Left ventricle myocardium superior (tissue), 1 donor: ENCODE measurements at places on chromosomes 1 and 21.

DNA sequence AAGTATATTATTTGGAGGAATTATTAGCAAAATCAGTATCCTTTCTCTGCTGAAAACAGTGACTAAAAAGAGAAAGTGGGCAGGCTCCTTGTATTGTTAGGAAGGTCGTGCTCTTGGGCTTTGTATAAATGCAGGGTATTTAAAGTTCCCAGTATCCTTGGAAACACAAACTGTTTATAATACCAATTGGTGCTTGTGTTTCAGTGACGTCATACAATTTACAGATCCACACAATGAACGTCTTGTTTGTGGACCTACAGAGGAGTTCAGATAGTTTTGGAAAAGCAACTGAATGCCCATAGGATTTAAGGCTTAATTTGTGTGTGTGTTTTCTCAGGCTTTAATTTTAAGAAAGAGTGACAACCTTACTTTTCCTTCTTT lies 168.2 kb downstream of the RASAL2 start:
- DNase-seq, result no peak

GRCh38 chr1:233440951-233441401 lies 113.5 kb downstream of the MAP3K21 start:
- DNase-seq, result no peak

GRCh38 chr1:181482521-181483284 lies 614 bp upstream of the CACNA1E start:
- peak; percentile 47 for DNase-seq

- no peak for DNase-seq
Measured at GRCh38 chr1:239879321-239880170, 212.1 kb upstream of the FMN2 start.

GRCh38 chr1:183732236-183732880 lies 72.6 kb upstream of the RGL1 start:
- no peak for DNase-seq

- DNase-seq, result peak; percentile 43
Measured at GRCh38 chr1:185426848-185427247, 109.8 kb upstream of the IVNS1ABP start.

GRCh38 chr21:16145052-16145451 lies 415.3 kb downstream of the USP25 start:
- DNase-seq, result no peak

GRCh38 chr21:41634211-41634694 lies 126.3 kb upstream of the TMPRSS2 start:
- no peak for DNase-seq

- DNase-seq, result no peak
Measured at GRCh38 chr1:180916012-180916770, 3.5 kb downstream of the KIAA1614 start.

DNA sequence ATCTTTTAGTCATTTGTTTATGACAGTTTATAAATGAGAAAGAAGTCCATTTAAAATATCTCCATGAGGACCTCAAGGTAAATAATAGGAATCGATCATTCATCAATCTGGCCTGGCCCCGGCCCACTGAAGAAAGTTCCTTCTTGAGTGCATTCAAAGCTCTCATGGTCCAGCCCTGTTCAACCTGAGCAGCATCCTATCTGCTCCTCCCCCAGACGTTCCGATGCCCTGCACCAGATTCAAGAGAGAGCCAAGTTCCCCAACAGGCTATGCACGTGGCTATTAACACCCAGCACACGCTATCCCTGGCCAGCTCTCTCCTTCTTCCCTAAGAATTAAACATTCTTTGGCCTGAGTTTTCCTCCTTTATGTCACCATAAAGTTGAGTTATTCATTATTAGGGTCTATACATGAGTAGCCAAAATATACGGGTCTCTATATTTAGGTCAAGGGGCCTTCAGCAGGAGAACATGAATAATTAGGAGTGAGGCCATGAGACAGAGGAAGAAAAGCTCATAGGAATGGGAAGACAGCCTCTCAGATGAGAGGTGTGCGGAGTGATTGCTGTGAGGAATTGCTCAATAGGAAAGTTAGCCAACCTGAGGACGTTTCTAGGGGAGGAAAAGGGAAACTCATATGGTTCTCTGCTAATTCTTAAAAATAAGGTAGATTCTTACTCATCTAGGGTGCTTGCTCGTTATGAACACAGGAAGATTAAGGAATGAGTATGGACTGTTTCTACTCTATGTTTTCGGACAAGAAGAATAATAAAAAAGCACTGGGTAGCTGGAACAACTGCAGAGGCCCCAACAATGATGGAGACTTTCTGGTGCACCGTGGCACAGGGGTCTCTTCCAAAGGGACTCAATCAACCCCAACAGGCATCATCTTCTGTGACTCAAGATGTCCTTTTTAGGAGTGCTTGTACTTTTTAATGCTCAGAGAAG lies 23.6 kb downstream of the RUNX1 start:
- DNase-seq, result no peak

DNA sequence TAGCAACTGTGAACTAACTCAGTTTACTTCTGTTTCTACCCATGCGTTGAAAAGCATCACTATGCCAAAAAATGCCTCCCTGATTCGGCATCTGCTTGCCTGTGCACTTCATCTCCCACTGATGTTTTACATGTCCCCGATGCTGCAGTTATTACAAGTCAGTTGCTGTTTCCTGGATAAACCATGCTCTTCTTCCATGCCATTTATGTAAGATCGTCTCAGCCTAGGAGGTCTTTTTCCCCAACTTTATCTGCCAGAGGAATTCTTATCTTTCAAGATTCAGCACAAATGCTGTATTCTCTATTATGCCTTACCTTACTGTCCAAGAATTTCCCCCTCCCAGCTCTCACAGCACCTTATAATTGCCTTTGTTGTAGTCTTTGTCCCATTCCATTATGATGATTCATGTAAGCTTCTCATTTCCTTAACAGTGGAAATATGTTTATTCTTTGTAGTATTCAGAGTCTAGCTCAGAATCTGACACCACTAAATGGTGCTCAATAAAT lies 30.0 kb downstream of the PRKACB start:
- no peak for DNase-seq

- no peak for DNase-seq
Measured at GRCh38 chr1:75632350-75632949, 21.5 kb upstream of the SLC44A5 start.

GRCh38 chr1:14570514-14570913 lies 28.0 kb upstream of the KAZN start:
- DNase-seq, result no peak

DNA sequence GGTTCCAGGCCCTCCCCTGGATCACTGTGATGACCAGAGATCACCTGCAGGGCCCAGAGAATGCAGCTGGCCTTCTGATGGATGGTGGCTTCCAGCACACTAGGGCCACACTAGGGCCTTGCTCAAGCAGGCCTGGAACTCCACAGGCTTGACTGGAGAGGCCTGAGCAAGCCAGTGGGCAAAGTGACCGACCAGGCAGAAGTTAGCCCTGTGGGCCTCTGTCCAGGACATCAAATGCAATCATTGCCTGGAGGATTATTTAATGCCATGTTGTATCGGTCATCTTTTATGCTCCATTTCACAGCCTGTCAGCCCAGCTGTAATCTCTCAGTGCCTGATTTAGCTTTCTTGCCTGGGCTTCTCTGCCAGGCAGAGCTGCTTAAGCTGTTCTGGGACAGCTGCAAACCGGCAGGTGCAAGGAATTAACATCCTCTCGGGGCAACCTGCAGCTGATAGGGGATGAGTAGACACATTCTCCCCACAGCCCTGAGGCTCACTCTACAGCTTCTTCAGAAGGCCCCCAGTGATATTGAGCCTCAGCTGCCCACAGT lies 17.7 kb downstream of the NENF start:
- DNase-seq, result no peak

DNA sequence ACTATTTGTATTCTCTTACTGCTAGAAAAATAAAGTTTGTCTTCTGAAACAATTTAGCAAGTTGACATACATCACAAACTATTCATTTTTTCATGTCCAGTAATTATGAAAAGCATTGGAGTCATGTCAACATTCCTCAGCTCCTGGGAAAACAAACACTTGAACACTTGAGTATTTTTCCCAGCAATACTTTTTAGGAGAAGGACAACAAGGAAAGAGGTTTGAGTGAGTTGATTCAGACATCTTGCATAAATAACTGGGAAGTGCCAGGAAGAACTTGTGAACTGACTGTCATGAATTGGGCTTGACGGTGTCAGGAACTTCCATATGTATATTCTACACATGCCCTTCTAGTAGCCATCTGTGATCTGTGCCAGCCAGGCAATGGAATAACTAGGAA lies 195.6 kb downstream of the HMCN1 start:
- DNase-seq, result no peak

DNA sequence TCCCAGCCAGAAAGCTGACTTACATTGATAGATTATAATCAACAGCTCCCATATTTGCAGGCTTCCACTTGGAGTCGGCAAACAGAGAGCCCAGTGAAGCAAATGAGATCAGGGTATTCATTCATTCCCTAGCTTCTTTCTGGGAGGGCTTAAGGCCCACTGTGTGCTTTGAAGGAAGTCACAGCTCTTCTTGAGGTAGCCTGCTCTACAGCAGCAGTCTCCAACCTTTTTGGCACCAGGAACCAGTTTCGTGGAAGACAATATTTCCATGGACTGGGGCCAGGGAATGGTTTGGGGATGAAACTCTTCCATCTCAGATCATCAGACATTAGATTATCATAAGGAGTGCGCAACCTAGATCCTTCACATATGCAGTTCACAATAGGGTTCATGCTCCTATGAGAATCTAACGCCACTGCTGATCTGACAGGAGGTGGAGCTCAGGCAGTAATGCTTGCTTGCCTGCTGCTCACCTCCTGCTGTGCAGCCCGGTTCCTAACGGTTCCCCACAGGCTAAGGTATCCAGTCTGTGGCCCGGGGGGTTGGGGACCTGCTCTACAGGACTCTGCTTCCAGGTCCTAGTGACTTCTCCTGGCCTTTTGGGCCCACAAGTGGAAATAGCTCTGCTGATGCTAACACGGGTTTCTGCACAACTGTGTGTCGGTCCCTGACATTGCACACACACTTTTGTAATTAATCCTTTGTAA lies 13.7 kb upstream of the ADAM30 start:
- DNase-seq, result no peak

DNA sequence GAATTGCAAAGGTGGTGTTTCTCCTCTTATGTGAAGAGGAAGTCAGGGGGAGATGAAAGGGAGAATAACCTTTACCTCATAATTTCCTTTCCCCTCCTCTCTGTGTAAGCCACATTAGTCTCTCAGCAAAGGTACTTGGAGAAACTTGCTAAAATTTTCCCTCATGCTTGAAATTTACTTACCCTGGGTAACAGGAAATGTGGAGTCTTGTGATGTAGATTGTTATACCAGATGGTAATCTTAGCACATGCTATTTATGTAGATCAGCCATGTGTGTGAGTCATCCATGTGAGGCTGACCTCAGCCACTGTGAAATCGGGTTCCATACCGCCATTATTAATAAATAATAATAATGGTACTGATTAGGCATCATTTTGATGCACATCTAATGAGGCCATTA lies 128.4 kb downstream of the TGFB2 start:
- DNase-seq, result no peak

- no peak for DNase-seq
Measured at GRCh38 chr21:38716942-38717341, 88.8 kb upstream of the ETS2 start.

DNA sequence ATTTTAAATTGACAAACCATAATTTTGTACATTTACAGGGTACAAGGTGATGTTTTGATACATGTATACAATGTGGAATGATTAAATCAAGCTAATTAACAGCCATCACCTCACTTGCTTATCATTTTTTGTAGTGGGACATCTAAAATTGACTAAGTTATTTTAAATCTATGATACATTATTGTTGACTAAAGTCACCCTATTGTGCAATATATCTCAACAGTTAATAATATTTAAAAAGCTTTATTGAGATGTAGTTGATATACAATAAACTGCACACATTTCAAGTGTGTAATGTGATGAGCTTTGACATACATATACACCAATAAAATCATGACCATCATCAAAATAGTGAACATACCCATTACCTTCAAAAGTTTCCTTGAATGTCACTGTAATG lies 242.5 kb upstream of the PLXNA2 start:
- DNase-seq, result no peak

GRCh38 chr1:204206121-204206520 lies 7.7 kb downstream of the GOLT1A start:
- DNase-seq, result no peak

- DNase-seq, result no peak
Measured at GRCh38 chr21:43988506-43989230, 23.4 kb upstream of the TRAPPC10 start.

DNA sequence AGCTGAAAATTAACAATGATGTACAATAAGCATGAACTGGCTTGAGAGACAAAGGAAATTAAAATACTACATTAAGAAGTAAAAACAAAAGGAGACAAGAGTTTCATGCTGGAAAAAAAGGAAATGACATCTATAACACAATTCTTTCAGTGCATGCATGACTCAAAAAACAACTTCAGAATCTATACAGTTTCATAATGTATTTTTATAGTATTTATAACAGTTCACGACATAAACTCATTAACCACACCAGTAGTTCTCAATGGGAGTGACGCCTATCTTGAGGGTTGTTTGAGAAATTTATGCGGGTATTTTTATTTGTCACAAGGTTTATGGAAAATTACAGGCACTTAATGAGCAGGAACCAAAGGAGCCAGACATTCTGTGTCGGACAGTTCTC lies 168.5 kb downstream of the SMYD3 start:
- DNase-seq, result no peak

GRCh38 chr21:35206141-35207125 lies 157.3 kb upstream of the RUNX1 start:
- DNase-seq, result peak; percentile 26

DNA sequence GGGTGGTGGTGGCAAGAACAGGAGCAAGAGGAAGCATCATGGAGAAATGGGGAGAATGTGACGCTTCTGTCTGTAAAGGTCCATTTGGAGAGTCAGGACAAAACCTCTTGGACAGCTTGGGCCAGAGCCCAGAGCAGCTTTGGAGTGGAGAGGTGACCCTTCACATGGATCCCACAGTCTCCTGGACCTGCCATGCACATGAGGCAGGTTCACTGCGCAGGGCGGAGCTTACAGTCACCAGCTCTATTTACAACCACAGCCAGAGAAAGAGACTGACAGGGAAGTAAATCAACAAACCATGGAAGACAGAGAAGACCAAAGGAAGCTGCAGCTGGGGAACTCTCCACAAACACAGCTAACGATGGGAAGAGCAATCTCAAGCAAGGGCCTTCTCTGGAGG lies 828 bp upstream of the RGS8 start:
- DNase-seq, result no peak

DNA sequence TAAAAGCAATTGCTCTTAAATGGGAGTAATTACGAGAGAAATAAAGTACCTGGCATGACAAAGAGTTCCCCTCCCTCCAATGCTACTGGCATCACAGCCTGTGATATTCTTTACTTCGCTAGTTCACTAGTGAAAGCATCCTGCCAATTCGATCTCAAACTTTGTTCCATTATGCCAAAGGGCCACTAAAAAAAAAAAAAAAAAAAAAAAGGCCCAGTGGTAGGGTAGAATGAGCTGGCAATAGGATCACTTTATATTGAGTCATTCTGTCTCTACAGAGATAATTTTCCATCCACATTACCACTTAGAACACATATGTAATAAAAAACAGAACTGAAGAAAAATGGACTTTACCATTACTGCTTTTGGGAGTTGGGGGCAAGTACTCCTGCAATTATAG lies 11.2 kb downstream of the PUM1 start:
- no peak for DNase-seq
